ENCODE measurements at places on chromosomes 1 and 21. TPM values are rescaled to one million over a fixed set of nuclear protein-coding genes. Genes with fewer than 3 reads are reported as not detected.

The NR5A2 gene
- polyA plus RNA-seq = 0.11 TPM

The UMODL1 gene
- not detected for polyA plus RNA-seq

GRCh38 chr21:42518215-42518614 lies 4.6 kb downstream of the SLC37A1 start:
- no peak for DNase-seq

The SPOCD1 gene
- 169 TPM for polyA plus RNA-seq

The SPRR2E gene
- polyA plus RNA-seq = not detected

The SYT6 gene
- polyA plus RNA-seq = not detected

DNA sequence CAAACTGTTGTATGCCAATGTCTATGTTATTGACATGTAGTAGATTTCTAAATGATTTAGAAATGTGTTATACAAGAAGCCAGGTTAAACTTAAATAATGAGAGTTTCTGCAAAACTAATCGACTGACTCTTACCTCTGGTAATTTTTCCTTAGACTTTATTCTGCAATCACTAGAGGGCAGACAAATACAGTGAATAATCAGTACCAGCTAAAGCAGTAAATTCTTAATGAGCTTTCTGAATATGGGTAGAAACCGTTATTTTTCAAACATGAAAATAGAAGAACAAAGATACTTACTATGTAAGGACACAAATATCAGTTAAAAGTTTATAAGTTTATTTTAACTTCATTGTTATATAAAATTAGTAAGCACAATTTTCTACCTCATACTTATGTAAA lies 97.9 kb upstream of the RGS1 start:
- no peak for DNase-seq

DNA sequence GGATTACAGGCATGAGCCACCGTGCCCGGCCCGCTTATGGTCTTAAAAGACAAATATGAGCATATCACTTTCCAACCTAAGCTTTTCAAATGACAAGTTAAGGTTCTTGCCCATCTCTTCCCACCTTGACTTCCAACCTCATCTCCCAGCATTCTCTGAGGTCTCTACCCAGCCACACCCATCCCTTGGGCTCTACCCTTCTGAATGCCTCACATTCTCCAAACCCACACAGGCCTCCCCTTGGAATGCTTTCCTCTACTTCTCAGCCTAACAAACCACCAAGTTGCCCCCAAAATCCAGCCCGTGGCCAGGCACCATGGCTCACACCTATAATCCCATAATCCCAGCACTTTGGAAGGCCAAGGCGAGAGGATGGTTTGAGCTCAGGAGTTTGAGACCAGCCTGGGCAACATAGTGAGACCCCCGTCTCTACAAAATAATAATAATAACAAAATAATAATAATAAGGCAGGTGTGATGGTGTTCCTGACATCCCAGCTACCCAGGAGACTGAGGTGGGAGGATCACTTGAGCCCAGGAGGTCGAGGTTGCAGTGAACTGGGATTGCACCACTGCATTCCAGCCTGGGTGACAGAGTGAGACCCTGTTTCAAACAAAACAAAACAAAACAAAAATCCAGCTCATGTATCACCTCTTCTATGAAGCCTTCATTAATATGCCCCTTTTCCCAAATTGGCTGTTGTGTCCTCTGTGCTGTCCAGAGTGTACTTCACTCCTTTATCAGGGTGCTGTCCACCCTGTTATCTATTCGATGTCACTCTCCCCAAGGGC lies 11.2 kb downstream of the DCST2 start:
- no peak for DNase-seq

The ACTA1 gene
- polyA plus RNA-seq = 0.11 TPM

The AMY1B gene
- polyA plus RNA-seq = not detected
